Occipital lobe (tissue), 3 donors: ENCODE measurements at places on chromosomes 7 and 10. TPM values are rescaled to one million over a fixed set of nuclear protein-coding genes. Genes with fewer than 3 reads are reported as not detected.

Gene PPP1R3A
- total RNA-seq = not detected

Gene OGDHL
- 4.2 TPM for total RNA-seq

Gene CAMK1D
- total RNA-seq = 18.9 TPM

Gene BLNK
- 0.78 TPM for total RNA-seq

Gene OPN4
- not detected for total RNA-seq
